Panc1 (cell line): ENCODE measurements at places on chromosomes 2 and 18. TPM values are rescaled to one million over a fixed set of nuclear protein-coding genes. Genes with fewer than 3 reads are reported as not detected.

The NEURL3 gene
- total RNA-seq = 1.2 TPM

GRCh38 chr2:69030800-69031428, 17.9 kb downstream of the ANTXR1 start:
- peak overlapping the region; percentile 40 for H3K27ac ChIP-seq
- peaks cover 36% of the 10 kb centered on the region for H3K4me1 ChIP-seq
- H3K4me3 ChIP-seq = no peak overlapping the region
- no peaks in the 10 kb centered on the region for H3K27me3 ChIP-seq
- no peaks in the 10 kb centered on the region for H3K36me3 ChIP-seq
- no peak for DNase-seq

The EFEMP1 gene
- total RNA-seq = 15.5 TPM

- H3K4me3 ChIP-seq = no peak overlapping the region
- no peak overlapping the region for H3K27ac ChIP-seq
- no peak for DNase-seq
- H3K36me3 ChIP-seq = no peaks in the 10 kb centered on the region
- peaks cover 18% of the 10 kb centered on the region for H3K27me3 ChIP-seq
Observed at GRCh38 chr2:203871371-203871983, 3.9 kb downstream of the CTLA4 start.

- no peaks in the 10 kb centered on the region for H3K36me3 ChIP-seq
- H3K4me1 ChIP-seq = no peaks in the 10 kb centered on the region
- H3K27ac ChIP-seq = no peak overlapping the region
- H3K27me3 ChIP-seq = no peaks in the 10 kb centered on the region
Observed at GRCh38 chr2:136351684-136352083, 233.7 kb upstream of the CXCR4 start.

GRCh38 chr2:156619021-156619539, 182.9 kb downstream of the GPD2 start:
- no peaks in the 10 kb centered on the region for H3K27me3 ChIP-seq
- no peak for DNase-seq
- H3K36me3 ChIP-seq = no peaks in the 10 kb centered on the region
- H3K27ac ChIP-seq = no peak overlapping the region

- no peak overlapping the region for H3K27ac ChIP-seq
- no peaks in the 10 kb centered on the region for H3K4me1 ChIP-seq
- no peak overlapping the region for H3K4me3 ChIP-seq
- H3K27me3 ChIP-seq = no peaks in the 10 kb centered on the region
Observed at GRCh38 chr2:23502096-23502495, 117.1 kb downstream of the KLHL29 start.

DNA sequence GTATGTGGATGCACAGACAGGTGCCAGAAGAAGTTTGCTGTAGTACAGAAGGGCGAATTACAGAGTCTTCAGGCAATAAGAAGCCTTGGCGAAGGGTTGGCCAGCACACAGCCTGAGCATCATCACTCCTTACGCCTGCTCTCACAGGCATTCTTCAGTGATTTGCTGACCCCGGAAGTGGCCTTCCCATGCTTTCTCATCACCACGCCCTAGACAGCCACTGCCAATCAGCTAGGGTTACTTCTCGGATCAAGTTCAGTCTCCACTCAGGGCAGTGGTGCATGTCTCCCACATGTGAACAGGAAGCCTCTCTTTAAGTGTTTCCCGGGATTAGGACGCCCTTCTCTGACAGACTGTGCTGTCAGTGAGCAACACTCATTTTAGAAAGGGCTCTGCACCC, 81.8 kb downstream of the C1QL2 start:
- H3K27ac ChIP-seq = no peak overlapping the region
- peaks cover 10% of the 10 kb centered on the region for H3K27me3 ChIP-seq
- no peaks in the 10 kb centered on the region for H3K4me1 ChIP-seq
- no peak overlapping the region for H3K4me3 ChIP-seq
- no peaks in the 10 kb centered on the region for H3K36me3 ChIP-seq

DNA sequence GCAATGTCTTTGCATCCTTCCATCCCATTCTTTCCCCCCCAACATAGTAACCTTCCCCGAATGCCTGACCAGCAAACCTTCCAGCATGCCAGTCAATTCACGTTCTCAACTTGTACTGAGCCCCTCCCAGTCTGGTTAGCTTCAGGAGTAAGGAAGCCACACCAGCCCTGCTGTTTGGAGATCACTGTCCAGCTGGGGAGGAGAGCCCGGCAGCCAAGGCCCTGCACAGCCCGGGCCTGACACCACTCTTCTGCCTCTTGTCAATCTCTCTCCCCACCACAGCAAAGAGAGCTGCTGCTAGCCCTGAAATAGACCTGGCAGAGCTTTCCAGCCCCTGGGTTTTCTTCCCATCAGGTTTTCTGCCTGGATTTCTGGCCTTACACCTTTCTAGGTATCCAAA, 185.8 kb upstream of the ID2 start:
- H3K4me3 ChIP-seq = no peak overlapping the region
- no peaks in the 10 kb centered on the region; the same call in 1 of the 2 replicates for H3K27me3 ChIP-seq
- H3K27ac ChIP-seq = no peak overlapping the region
- H3K36me3 ChIP-seq = no peaks in the 10 kb centered on the region

DNA sequence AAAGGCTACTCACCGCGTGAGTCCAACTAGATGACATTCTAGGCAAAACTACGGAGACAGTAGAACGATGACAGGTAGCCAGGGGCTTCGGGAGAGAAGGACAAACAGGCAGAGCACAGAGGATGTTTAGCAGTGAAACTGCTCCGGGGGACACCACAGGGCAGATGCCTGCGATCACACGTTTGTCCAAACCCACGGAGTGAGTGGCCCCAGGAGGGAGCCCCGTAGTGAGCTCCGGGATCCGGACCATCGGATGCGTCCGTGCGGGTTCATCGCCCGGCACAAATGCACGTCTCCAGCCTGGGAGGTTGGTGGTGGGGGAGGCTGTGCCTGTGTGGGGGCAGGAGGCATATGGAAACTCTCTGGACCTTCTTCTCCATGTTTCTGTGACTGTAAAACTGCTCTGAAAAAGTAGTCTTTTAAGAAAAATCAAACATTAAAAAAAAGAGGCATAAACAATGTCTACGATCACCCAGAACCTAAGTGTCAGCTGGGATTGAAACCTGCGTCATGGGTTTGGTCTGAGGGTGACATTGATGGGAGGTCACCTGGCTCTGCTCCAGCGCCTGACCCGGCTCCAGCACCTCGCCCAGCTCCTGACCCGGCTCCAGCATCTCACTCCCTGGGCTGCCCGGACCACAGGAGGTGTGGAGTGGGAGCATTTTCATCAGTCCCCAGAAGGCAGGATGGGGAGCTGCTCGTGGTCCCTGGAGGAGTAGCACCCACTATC, 83.0 kb upstream of the CTDP1 start:
- H3K36me3 ChIP-seq = no peaks in the 10 kb centered on the region
- peaks cover 19% of the 10 kb centered on the region for H3K4me1 ChIP-seq
- peaks cover 38% of the 10 kb centered on the region for H3K27me3 ChIP-seq
- DNase-seq = no peak

The CRYGB gene
- total RNA-seq = not detected

The CACNB4 gene
- total RNA-seq = 1.7 TPM

The CDK15 gene
- 4.8 TPM for total RNA-seq

GRCh38 chr2:65715323-65715722, 282.9 kb upstream of the SPRED2 start:
- no peaks in the 10 kb centered on the region for H3K4me1 ChIP-seq
- no peak overlapping the region for H3K4me3 ChIP-seq
- DNase-seq = no peak
- H3K27me3 ChIP-seq = peaks cover 4% of the 10 kb centered on the region; the same call in 1 of the 2 replicates

The CASP8 gene
- 34.8 TPM for total RNA-seq

- no peaks in the 10 kb centered on the region for H3K4me1 ChIP-seq
- DNase-seq = no peak
- no peak overlapping the region for H3K27ac ChIP-seq
- no peaks in the 10 kb centered on the region for H3K36me3 ChIP-seq
- H3K27me3 ChIP-seq = no peaks in the 10 kb centered on the region
- no peak overlapping the region for H3K4me3 ChIP-seq
Observed at GRCh38 chr2:181320638-181321037, 136.5 kb upstream of the ITGA4 start.

- no peaks in the 10 kb centered on the region for H3K27me3 ChIP-seq
- no peak overlapping the region for H3K4me3 ChIP-seq
- no peaks in the 10 kb centered on the region for H3K36me3 ChIP-seq
- no peak for DNase-seq
- H3K27ac ChIP-seq = no peak overlapping the region
Observed at GRCh38 chr2:224885836-224886547, 156.3 kb downstream of the DOCK10 start.

DNA sequence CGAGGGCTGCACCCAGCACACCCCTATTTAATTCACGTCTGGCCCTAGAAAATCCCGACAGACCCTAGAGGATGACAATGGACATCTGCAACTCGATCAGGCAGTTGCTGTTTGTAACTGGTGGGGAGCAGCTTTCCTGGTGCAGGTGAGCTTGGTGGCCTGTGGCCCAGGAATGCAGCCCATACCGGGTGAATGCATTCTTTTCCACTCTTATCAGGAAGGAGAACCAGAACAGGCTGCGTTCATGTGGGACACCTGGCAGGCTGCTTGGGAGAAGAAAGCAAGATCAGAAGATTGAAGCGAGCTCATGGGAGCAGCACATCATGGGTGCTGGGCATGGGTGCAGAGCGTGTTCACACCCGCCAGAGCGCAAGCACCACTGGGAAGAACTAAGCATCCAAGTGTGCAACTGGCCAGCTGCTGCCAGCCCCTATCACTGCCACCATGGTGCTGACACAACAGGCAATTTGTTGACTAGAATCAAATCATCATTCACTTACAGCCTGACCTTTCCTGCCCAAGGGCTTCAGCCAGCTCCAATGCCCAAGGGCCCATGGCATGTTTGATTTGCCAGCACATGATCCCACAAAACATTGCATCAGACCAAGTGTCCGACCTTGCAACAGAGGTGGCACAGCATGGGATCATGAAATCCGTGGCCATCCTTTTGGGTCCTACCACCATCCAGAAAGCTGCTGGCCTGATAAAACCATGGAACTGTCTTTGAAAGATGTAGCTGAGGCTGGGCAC, 241.7 kb upstream of the ID2 start:
- H3K27me3 ChIP-seq = no peaks in the 10 kb centered on the region
- DNase-seq = no peak
- H3K36me3 ChIP-seq = no peaks in the 10 kb centered on the region

The SP5 gene
- total RNA-seq = 0.64 TPM

DNA sequence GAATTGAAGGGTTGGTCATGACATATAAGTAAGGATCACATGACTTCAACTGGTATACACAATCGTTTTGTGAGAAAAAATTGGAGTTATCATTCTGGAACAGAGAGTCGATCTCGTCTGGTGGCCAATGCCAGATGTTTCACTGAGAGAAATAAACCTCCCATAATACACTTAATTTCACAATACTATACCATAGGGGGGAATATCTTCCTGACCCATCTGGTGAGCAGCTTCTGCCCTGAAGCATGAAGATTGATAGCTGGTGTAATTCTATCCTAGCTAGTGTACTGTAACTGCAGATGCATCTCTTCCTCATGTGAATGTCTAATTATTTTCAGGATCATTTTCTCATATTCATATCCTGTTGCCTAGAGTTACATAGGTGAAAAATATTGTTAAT, 15.7 kb upstream of the CDH7 start:
- H3K4me1 ChIP-seq = no peaks in the 10 kb centered on the region
- no peak for DNase-seq
- no peak overlapping the region for H3K4me3 ChIP-seq
- no peak overlapping the region for H3K27ac ChIP-seq
- H3K27me3 ChIP-seq = no peaks in the 10 kb centered on the region
- H3K36me3 ChIP-seq = no peaks in the 10 kb centered on the region

- H3K27ac ChIP-seq = no peak overlapping the region
- no peak overlapping the region for H3K4me3 ChIP-seq
- H3K27me3 ChIP-seq = no peaks in the 10 kb centered on the region
- no peaks in the 10 kb centered on the region for H3K36me3 ChIP-seq
- no peak for DNase-seq
Observed at GRCh38 chr2:217289177-217289906, 429.5 kb upstream of the TNP1 start.

The TMEM169 gene
- 0.74 TPM for total RNA-seq

GRCh38 chr2:206527153-206527552, 83.8 kb downstream of the ADAM23 start:
- DNase-seq = no peak
- no peaks in the 10 kb centered on the region for H3K4me1 ChIP-seq
- H3K36me3 ChIP-seq = no peaks in the 10 kb centered on the region
- no peak overlapping the region for H3K4me3 ChIP-seq
- H3K27me3 ChIP-seq = no peaks in the 10 kb centered on the region
- no peak overlapping the region for H3K27ac ChIP-seq

DNA sequence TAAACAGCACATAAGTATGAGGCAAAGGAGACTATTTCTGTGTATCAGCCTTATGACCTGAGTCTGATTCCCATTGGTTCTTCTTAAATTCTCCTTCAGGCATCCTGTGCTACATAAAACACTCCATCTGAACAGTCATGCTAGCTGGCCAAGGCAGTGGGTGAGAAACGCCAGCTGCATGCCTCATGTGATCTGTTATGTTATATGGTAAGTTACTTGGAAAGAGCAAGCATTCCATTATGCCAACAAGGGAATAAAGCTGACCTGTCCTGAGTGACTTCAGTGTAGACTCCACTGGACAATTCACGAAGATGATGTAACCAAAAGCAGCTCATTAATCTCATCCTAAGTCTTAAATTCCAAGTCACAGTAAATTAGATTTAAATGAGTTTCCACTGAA, 216.5 kb upstream of the FN1 start:
- H3K36me3 ChIP-seq = no peaks in the 10 kb centered on the region
- no peak for DNase-seq
- H3K4me1 ChIP-seq = no peaks in the 10 kb centered on the region
- no peak overlapping the region for H3K27ac ChIP-seq

GRCh38 chr2:109545828-109546713, 67.7 kb downstream of the SEPTIN10 start:
- no peaks in the 10 kb centered on the region for H3K27me3 ChIP-seq
- H3K4me3 ChIP-seq = no peak overlapping the region
- DNase-seq = no peak
- H3K36me3 ChIP-seq = peaks cover 10% of the 10 kb centered on the region
- no peak overlapping the region for H3K27ac ChIP-seq

The GRB14 gene
- total RNA-seq = not detected

GRCh38 chr2:41707790-41708451, 339.9 kb upstream of the PKDCC start:
- no peak for DNase-seq
- no peak overlapping the region for H3K4me3 ChIP-seq
- no peaks in the 10 kb centered on the region for H3K36me3 ChIP-seq
- no peak overlapping the region for H3K27ac ChIP-seq

The LIPG gene
- total RNA-seq = 92.0 TPM

GRCh38 chr18:74989134-74989533, 219.8 kb downstream of the PTGR3 start:
- H3K27ac ChIP-seq = no peak overlapping the region
- no peaks in the 10 kb centered on the region for H3K27me3 ChIP-seq
- H3K36me3 ChIP-seq = no peaks in the 10 kb centered on the region
- no peak overlapping the region for H3K4me3 ChIP-seq

DNA sequence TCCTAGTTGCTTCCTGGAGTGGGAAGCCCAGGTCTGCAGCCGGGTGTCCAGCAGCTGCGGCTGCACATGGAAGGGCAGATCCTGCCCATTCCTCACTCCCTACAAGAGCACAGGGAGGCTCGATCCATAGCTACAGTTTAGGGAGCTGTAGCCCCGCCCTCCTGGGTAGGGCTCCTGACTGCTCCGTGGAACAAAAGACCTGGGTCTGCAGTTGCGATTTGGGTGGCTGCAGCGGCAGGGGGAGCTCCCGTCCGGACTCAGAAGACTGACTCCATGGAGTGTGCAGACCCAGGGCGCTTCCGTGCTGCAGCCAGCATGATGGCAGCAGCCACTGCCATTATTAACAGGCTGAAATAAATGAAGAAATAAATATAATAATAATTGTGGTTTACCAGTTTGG, 157.3 kb downstream of the CTNNA2 start:
- no peaks in the 10 kb centered on the region for H3K36me3 ChIP-seq
- H3K27me3 ChIP-seq = no peaks in the 10 kb centered on the region
- DNase-seq = no peak
- no peak overlapping the region for H3K4me3 ChIP-seq
- no peaks in the 10 kb centered on the region for H3K4me1 ChIP-seq

The CRYGD gene
- not detected for total RNA-seq
